ENCODE measurements at places on chromosomes 7 and 10.

DNA sequence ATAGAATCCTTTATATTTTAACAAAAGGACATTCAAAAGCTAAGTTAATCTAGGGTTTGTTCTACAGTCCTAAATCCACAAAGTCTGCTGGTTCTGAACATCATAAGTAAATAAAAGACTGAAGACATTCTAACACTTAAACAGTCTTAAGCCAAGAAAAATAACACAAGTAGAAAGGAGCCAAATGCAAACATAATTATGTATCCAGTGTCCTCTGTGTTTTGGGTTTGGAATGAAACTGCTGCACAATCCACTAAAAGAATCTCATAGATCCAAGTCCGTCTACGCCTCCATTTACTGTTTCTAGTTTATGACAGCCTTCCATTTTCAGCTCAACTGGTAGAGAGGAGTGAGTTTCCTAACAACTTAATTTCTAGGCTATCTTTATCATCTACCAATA, 623.6 kb upstream of the FZD8 start:
- DNase-seq = no peak

- DNase-seq = no peak
Measured at GRCh38 chr7:80699045-80699638, 60.7 kb downstream of the CD36 start.

- DNase-seq = no peak
Measured at GRCh38 chr7:159093351-159093971, 51.2 kb downstream of the VIPR2 start.

- DNase-seq = no peak
Measured at GRCh38 chr7:36306222-36306621, 83.4 kb upstream of the ANLN start.

DNA sequence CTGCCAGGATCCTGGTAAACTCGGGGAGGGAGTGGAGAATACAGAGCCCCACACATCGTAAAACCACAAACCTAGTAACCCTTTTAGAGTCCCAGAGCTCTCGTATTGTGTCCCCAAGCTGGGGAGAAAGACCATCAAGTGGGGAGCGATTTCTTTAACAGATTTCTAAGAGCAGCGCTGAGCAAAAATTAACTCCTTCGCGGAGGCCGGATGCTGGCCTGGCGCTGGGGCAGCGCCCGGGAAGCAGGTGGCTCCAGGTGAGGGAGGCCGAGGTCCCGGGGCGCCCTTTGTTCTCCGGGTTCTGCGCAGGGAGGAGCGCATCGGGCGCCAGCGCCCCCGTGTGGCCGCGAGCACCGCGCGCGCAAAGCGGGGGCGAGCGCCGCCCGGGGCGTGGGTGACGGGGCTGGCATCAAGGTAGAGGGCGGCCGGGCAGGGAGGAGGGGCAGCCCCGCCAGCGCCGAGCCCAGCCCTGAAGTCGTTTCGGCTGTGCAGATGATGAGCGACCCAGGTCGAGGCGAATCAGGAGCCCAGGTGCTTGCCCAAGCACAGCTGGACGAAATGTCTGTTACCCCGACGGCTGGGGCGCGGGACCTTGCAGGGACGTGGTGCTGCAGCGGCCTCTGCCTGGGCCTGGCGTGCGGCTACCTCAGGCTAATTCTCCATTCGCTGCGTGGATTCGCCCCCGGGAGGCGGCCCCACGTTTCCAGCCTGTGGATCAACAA, 10.4 kb upstream of the FGFR2 start:
- DNase-seq = peak; percentile 66

GRCh38 chr10:83954193-83954799, 185.0 kb upstream of the GHITM start:
- DNase-seq = no peak

GRCh38 chr7:73827567-73828106, 3.2 kb upstream of the CLDN4 start:
- DNase-seq = no peak

DNA sequence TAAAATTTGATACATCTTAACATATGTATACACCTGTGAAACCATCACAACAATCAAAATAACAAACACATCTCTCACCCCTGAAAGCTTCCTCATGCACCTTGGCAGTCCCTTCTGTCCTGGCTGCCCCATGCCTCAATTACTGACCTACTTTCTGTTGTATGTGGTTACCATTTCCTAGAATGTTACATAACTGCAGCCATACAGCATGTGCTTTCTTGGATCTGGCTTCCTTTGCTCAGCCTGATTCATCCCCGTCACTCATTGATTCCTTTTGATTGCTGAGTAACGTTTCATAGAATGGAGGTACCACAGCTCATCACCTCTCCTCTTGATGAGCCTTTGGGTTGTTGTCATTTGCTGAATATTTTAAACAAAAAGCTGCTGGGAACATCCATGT, 165.3 kb downstream of the CELF2 start:
- no peak for DNase-seq
